ENCODE measurements at places on chromosomes 2 and 18.

GRCh38 chr2:176085861-176086771 lies 2.4 kb upstream of the EVX2 start:
- DNase-seq = peak; percentile 66

GRCh38 chr18:26468931-26469340 lies 79.4 kb downstream of the KCTD1 start:
- no peak for DNase-seq

GRCh38 chr18:51039138-51040112 lies 9.4 kb downstream of the SMAD4 start:
- peak; percentile 43 for DNase-seq

- no peak for DNase-seq
Measured at GRCh38 chr2:134334542-134335353, 80.9 kb downstream of the MGAT5 start.

DNA sequence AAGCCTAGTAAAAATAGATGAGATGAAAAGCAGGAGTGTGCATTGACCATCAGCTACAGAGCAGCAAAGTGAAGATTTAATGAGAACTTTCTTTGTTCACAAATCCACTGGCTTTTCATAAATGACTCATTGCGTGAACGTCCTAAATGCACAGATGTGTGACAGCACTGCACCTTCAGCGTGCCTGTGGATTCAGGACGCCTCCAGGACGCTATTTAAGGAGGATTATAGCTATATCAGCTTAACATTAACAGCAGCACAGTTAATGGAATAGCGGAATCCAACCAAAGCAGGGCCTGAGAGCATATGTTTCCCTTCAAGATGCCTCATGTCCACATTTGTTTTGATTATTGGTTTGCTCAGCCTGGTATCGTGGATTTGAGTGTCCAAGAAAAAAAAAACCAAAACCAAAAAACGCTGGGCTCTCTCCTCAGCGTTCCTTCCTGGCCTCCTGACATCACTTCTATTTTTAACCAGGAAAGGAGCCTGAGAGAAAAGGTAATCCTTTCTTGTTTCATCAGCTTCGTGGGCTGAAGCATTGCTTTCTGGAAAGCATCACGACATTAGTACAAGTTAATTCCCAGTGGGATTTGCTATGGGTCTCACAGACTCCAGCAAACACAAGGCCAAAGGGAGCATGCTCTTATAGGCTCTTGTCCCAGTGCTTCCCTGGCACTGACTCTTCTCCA lies 447.0 kb upstream of the SMIM21 start:
- no peak for DNase-seq

GRCh38 chr2:50398766-50399056 lies 633.2 kb downstream of the NRXN1 start:
- DNase-seq = no peak

- peak; percentile 93 for DNase-seq
Measured at GRCh38 chr2:241637018-241637794, at the start of the genes ATG4B and THAP4. TSS of gene ATG4B (plus strand) at chr2:241637693. CDS start at chr2:241637715, 22 bp downstream. TSS of gene THAP4 (minus strand) at chr2:241637158. CDS start at chr2:241637017, 141 bp downstream.

- peak; percentile 67 for DNase-seq
Measured at GRCh38 chr2:170815746-170816503, 762 bp upstream of the GAD1 start.

DNA sequence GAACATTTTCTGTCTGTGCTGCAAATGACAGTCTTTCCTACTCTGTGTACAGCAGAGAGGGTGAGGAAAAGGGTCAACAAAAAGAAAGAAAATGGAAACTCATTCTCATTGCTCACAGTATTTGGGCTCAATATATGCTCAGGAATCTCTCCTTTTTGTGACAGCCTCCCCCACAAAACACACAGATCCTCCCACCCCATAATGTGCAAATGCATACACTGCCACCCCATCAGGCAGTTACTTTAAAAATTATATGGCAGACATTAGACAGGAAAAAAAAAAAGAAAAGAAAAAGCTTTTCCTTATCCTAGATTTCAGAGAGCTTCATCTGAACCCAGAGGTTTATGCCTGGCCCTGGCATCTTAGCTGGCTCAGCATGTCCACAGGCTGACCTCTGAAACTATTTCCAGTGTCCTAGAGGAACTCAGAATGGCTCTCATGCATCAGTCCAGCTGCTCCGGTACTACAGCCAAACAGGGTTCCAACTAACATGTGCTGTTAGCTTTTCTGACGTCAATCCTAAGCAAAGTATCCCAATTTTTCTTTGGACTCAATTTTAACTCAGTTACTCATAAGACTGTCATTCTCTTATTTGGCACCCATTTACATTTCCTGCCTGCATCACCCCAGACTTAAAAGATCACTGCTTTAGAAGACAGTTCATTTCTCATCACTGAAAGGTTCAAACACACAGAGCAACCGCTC lies 105.9 kb downstream of the RBMS1 start:
- DNase-seq = peak; percentile 99

GRCh38 chr2:175490360-175490791 lies 308.9 kb upstream of the ATP5MC3 start:
- DNase-seq = no peak

GRCh38 chr2:181613241-181613640 lies 43.7 kb downstream of the CERKL start:
- DNase-seq = no peak

GRCh38 chr2:188693111-188693510 lies 281.1 kb upstream of the COL3A1 start:
- no peak for DNase-seq

- DNase-seq = no peak
Measured at GRCh38 chr2:71191570-71191943, 35.3 kb downstream of the PAIP2B start.

DNA sequence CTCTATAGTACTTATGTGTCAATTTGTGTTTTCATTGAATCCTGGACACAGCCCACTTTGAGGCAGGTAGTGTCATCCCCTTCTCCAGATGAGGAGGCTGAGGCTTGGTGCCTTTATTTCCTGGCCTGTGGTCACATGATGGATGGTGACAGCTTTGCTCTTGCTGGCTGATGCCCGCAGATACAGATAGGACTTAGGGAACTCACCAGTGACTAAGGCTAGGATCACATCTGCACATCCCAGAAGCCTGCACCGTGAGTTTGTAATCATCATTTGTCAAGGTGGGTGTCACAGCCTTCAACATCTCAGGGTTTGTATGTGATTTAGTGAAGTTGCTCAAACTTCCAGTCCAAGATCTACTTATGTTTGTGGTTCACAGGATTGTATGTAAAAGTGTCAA lies 295.1 kb upstream of the RAB12 start:
- DNase-seq = peak; percentile 13

GRCh38 chr2:8545695-8546611 lies 135.9 kb upstream of the ID2 start:
- DNase-seq = no peak

GRCh38 chr18:23618862-23619387 lies 32.6 kb upstream of the NPC1 start:
- DNase-seq = no peak

DNA sequence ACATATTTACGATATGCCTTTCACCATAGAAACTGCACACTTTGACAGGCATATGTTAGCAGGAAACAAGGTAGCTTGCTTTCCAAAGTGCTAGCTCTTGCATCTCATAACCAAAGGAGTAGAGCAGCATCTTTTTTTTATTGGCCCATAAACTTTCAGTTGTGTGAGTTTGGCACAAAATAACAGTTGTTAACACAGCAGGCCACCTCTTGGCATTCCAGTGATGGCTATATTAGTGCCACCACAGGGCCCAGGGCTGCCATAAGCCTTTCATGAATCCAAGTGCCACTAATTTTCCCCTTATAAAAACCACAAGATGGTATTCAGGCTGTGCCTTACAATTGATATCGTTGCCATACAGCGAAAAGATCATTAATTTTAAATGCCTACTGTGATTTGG lies 40.3 kb upstream of the KLF7 start:
- DNase-seq = no peak

- DNase-seq = peak; percentile 63
Measured at GRCh38 chr2:71886241-71886640, 261.4 kb downstream of the CYP26B1 start.

DNA sequence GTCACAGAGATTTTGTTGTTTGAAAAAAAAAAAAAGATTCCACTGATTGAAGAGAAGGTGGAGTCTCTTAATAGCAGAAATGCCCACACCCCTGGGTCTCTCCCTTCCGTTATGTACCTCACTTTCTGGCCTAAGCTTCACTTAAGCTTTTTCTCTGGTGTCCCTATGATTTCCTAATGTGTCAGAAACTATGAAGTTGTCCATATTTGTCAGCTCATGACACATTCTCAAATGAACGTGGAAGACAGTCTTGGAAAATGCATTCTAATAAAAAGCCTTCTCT lies 5.4 kb upstream of the MALL start:
- DNase-seq = peak; percentile 12

DNA sequence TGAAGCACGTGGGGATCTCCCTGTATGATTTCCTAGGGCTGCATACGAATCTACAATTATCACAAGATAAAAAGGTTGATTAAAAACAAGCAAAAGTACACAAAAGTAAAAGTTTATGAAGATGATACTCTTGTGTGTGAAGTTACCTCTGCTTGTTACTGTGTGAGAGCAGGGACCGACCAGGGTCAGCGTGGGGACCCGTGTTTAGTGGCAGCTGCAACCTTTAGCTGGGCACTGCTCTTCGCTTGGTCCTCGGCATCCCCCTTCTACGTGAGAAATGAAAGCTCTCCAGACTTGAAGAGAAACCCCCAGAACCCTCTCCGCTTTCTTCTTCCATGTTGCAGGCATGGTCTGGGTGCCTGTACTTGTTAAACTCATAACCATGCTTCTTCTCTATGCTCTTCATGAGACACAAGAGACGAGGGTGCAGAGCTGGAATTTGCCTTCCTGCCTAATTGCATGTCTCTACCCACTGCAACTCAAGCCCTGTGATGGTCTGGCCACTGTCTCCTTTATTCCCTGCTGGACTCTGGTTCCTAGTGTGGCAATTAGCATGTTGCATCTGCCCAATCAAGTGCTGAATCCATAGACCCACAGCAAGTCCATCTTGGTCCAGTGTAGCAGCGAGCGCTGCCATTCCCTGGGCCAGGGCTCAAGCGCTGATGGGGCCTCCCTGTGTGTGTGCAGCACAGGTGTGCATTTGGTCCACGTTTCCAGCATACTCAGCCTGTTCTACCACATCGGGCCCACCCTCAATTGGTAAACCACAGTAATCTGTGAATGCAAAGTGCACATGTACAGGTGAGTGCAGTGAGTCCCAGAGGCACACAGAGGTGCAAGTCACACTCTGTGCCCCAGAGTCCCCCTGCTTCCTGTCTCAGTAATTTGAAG lies 88.5 kb downstream of the TWIST2 start:
- no peak for DNase-seq

DNA sequence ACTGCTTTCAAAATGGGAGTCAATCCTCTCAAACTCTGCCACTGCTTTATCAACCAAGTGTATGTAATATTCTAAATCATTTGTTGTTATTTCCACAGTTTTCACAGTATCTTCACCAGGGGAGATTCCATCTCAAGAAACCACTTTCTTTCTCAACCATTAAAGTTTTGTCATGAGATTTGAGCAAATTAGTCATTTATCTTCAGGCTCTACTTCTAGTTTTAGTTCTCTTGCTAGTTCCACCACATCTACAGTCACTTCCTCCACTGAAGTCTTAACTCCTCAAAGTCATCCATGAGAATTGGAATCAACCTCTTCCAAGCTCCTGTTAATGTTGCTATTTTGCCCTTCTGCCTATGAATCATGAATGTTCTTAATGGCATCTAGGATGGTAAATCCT lies 545.8 kb downstream of the ARHGAP15 start:
- DNase-seq = no peak

DNA sequence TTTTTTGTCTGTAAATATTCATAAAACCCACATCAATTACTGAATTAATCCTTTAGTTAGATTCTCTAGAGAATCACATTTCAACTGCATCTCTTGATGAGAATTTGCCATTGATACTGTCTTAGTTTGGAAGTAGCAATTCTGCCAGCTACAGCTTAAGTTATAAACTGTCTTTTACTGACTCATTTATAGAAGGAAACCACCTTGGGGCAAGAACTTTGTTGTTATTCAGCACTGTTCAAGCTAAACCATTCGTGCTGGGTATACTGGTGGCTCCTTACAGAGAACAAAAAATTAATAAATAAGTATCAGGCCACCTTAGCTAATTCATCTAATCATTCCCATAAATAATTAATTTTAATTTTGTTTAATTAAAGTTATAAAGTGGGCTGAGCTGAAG lies 1082.6 kb upstream of the CELF4 start:
- DNase-seq = no peak

GRCh38 chr2:45706033-45706432 lies 54.6 kb downstream of the PRKCE start:
- peak; percentile 60 for DNase-seq

- peak; percentile 36 for DNase-seq
Measured at GRCh38 chr18:77711096-77711495, 461.4 kb downstream of the GALR1 start.

GRCh38 chr2:142557391-142557790 lies 320.1 kb upstream of the KYNU start:
- no peak for DNase-seq

- DNase-seq = peak; percentile 78
Measured at GRCh38 chr2:201950606-201951005, 83.0 kb upstream of the FZD7 start.

- DNase-seq = peak; percentile 4
Measured at GRCh38 chr2:215429424-215429823, 6.4 kb downstream of the FN1 start.

DNA sequence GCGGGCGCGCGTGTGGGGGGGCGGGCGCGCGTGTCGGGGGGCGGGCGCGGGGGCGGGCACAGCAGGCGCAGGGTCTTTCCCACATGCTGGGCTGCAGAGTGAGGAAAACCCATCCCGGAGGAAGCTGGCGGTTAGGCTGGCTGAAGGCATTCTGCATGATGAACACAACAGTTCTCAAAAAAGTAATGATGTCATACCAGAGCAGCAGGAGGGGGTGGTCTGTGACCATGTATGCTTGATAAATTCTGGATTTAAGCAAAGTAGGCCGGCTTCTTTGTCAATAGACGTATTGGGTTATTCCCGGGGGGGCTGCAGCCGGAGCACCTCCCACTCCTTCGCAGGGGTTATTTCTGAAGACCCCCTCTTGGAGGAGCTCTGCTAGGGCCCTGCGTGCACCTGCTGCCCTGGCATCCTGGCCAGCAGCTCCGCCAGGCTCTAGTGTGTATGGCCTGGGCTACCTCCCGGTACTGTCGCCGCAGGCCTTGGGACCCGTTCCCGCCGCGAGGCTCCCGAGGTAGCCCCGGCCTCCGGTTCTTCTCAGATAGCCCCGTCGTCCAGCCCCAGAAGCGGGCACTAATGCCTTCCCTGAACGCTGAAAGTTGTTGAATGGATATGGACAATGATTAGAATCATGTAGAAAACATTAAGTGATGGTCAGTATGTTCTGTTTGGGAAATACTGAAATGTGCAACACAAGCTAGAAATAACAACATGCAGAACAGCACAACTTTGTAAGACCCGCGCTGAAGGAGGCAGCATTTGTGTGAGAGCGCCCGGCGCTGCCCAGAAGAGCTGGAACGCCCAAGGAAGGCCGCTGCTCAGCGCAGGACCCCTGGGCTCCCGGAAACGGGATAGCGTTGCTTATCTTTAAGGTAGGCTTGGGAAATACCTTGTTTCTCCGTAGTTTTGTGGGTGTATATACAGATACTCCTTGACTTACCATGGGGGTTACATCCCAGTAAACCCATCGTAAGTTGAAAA lies 101.4 kb upstream of the RAB6C start:
- DNase-seq = peak; percentile 68

Measured in GM23248 (cell line).